ENCODE measurements at places on chromosomes 16 and 17. TPM values are rescaled to one million over a fixed set of nuclear protein-coding genes. Genes with fewer than 3 reads are reported as not detected.
A peak's percentile ranks its signal among the peaks of the same experiment; 100 is the strongest.

GRCh38 chr16:66152181-66152580, 214.3 kb upstream of the CDH5 start:
- no peaks in the 10 kb centered on the region for H3K36me3 ChIP-seq
- H3K27ac ChIP-seq, result no peak overlapping the region
- no peaks in the 10 kb centered on the region for H3K27me3 ChIP-seq
- no peak overlapping the region for H3K4me3 ChIP-seq
- peaks cover 9% of the 10 kb centered on the region for H3K4me1 ChIP-seq

DNA sequence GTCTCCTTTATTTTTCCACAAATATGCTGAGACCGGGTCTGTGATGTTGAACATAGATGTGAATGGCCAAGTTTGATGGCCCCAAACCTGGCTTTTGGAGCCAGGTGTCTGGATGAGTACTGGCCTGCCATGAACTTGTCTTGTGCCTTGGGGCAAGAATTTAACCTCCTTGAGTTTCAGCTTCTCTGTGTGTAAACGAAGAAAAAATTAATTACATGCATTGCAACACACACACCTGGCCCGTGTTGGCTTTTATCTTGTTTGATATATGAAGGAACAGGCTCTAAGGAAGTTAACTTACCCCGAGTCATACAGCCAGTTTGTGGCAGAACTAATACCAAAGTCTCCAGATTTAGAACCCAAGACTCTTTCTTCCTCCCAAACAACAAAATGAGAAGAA, 13.1 kb downstream of the FBXO39 start:
- H3K36me3 ChIP-seq, result no peaks in the 10 kb centered on the region
- no peaks in the 10 kb centered on the region for H3K4me1 ChIP-seq
- DNase-seq, result no peak
- H3K4me3 ChIP-seq, result no peak overlapping the region

- no peak overlapping the region for H3K27ac ChIP-seq
- H3K36me3 ChIP-seq, result no peaks in the 10 kb centered on the region
- no peaks in the 10 kb centered on the region for H3K4me1 ChIP-seq
- H3K27me3 ChIP-seq, result no peaks in the 10 kb centered on the region
- H3K4me3 ChIP-seq, result no peak overlapping the region
These were observed 18.5 kb downstream of the CYTH1 start for GRCh38 chr17:78763561-78763960.

DNA sequence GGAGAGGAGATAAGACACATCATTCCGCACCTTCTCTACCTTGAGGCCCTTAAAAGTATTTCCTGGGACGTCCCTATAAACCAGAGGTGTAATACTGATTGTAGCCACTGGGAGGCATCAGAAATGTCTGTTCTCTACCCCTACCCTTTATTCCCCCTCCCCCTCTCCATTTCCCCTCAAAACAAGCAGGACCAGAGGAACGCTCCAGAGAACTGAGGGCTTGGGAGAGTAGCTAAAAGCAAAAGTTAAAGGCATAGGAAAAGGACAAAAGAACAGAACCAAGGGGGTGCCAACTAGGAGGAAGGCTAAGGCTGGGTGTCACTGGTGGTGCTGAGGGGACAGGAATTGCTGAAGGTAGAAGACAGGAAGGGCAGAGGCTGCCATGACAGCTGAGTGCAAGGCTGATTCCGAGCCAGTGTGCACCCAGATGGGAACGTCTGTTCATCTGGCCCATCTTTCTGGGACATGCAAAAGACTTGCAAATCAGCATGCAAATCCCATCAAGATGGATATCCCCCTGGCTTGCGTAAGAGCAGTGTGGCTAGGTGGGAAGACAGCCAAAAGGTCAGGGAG, 6.7 kb downstream of the CAMTA2 start:
- peak; percentile 88 for DNase-seq
- no peaks in the 10 kb centered on the region for H3K4me1 ChIP-seq
- no peak overlapping the region for H3K4me3 ChIP-seq
- H3K36me3 ChIP-seq, result no peaks in the 10 kb centered on the region
- no peak overlapping the region for H3K27ac ChIP-seq

The DBNDD1 gene
- total RNA-seq, result 16.3 TPM

The RNF222 gene
- not detected for total RNA-seq

The DGKE gene
- total RNA-seq, result 8.7 TPM

The CLCN7 gene
- total RNA-seq, result 92.5 TPM

Measured in kidney (tissue), 22 donors.